ENCODE measurements at places on chromosomes 16 and 17.

DNA sequence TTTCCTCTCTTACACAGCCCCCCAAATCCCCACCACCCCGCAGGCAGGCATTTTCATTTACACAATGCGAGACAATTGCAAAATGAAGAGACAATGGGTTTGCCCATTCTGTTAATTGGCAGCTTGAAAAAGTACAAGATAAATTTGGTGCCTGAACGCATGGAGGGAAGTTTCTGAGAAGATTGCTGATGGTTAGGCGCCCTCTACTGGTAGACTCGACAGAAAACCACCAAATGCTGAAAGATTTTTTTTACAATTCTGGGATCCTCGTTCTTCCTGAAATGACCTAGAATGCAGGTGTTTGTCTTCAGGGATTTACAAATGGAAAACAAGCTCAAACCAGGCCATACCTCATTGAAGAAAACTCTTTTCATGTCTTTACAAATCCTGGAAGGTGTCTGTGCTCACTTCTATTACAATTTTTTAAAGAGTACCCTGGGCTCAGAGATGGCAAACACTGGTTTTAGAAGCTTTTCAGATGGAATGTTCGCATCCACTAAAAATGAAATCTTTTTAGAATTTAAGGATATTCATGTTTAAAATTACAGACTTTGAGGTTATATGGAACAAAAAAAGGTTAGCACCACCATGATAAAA lies 338.5 kb downstream of the PMP22 start:
- peak; percentile 25 for DNase-seq

- DNase-seq: no peak
These were observed 29.0 kb downstream of the IL21R start for GRCh38 chr16:27430923-27431484.

DNA sequence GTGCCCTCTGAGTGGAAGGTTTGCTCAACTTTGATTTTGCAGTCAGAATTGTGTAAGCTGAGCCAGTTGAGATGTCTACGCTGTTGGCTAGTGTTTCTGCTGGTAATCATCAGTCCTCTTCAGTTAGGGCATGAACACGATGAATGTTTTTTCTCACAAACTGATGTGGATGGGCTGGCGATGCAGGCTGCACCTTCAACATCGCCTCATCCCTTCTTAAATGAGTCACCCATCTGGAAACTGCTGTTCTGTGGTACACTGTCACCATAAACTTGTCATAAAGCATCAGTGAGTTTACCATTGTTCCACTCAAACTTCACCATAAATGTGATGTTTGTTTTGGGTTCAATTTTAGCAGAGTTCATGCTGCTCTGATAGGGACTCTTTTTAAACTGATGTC lies 8.4 kb downstream of the C16orf95 start:
- DNase-seq: no peak

- DNase-seq: no peak
These were observed 28.4 kb upstream of the ZFPM1 start for GRCh38 chr16:88424587-88425235.

GRCh38 chr17:73611630-73612029 lies 32.6 kb downstream of the SDK2 start:
- no peak for DNase-seq

DNA sequence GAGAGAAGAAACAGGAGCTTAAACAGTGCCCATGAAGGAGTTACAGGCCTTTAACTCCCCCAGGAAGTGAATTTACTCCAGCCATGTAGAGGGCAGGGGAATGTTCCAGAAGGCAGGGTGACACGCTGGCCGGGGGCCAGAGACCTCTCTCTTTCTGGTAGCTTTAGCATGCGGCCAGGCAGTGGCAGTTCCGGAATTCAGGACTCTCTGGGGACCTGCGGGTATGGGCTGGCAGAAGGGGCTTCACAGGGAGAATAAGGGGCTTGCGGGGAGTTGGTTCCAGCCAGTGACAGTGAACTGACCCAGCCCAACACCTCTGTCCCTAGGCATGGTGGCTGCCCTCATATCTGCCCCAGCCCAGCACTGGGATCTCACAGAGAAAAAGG lies 40.0 kb downstream of the MYH3 start:
- no peak for DNase-seq

DNA sequence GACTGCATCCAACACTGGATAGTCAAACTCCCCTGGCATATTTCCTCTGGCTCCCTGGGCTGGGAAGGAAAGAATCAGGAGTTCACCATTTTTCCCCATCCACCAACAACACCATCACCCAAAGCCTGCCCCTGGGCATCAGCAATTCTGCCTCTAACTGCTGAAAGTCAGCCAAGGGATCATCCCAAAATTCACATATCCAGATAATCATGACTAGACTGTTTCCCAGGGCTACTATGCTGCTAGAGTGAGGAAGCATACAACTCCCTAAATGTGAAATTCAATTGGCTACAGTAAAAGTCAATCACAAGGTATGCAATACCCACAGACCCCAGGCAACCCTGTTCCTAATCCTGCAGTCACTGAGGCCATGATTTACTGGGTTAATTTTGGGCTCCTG lies 230.6 kb downstream of the C16orf95 start:
- DNase-seq: no peak

DNA sequence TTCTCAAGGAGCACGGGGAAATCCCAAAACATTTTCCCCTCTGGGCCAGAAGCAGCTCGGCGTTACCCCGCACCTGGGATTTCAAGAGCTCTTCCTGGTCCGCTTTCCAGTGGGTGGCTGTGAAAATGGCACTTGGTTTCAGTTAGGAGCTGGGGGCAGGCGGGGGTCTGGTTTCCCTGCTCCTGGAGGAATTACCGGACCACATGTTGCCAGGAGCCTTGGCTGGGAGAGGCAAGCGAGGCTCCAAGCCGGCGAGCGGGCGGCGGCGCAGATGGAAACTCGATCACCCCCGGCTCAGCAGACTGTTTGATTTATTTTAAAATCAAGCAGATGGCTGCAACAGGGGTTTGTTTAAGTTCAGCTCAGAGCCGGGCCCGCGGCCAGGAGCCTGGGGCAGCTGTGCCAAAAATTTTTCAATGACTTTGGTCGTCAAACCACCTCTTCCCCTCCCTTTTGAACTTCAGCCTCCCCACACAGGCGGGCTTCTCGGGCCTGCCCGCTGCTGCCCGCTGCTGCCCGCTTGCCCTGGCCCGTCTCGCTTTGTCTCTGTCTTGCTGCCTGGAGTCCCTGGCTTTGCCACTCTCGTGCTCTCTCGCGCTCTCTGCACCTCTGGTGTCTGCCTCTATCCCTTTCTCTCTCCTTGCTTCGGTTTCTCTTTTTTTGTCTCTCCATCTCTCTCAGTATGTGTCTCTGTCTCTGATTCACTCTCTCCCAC lies 108.0 kb upstream of the CIBAR2 start:
- DNase-seq: no peak

GRCh38 chr17:34739386-34739785 lies 160.0 kb downstream of the TMEM132E start:
- no peak for DNase-seq

GRCh38 chr16:27468941-27469531 lies 67.1 kb downstream of the IL21R start:
- DNase-seq: no peak

DNA sequence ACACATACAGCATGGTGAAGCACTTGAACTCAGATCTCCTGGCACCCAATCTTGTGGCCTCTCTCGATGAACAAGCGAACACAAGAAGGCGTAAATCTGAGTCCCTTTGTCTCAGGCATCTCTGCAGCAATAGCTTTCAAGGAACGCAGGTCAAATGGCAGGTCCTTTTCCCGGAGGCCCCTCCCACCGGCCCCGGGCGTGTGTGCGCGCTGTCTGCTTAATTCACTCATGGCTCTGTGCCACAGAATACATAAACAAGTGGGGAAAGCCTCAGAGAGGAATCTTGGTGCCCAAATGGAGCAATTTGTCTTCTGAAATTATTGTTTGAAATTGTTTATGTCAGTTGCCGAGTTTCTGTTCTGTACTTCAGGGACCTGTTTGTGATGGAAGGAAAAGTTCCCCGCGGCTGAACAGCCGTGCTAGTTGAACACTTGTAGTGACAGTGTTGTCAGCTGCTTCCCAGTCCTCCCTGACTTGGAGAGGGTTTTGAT lies 14.8 kb downstream of the MYOCD start:
- DNase-seq: no peak

DNA sequence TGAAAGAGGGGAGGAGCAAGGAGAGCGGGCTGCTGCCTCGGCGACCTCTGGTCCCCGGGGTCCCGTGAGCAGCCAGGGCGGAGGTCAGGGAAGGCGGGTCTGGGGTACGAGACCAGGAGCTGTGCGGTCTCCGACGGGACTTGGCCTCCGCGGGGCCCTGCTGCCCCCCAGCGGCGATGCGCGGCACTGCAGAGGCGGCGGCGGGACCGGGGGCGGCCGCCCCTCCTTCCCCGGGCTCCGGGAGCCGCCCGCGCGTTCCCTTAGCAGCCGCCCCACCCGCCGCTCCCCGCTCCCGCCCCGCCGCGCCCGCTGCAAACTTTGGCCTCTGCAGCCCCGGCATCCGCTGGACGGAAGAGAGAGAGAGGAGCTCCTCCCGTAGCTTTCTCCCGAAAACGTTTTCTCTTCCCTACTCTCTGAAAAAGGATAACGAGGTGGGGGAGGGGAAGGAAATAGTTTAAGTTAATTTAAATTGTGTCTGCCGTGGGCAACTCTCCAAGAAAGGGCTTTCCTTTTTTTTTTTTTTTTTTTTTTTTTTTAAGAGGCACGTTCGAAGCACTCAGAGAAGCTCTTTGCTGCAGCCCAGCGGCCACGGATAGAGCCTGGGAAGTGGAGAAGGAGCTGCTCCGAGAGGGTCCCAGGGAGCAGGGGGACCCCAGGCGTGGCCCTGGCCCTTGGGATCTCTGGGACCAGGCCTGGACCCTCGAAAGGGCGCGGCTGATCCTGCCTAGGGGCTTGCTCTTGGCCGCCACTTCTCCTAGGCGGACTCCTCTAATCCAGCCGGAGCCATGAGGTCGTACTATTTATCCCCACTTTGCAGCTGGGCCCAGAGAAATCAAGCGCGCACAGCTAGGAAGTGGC lies 43.2 kb downstream of the C16orf82 start:
- peak; percentile 69 for DNase-seq

GRCh38 chr17:57253362-57254065 lies 2.8 kb upstream of the MSI2 start:
- DNase-seq: no peak

DNA sequence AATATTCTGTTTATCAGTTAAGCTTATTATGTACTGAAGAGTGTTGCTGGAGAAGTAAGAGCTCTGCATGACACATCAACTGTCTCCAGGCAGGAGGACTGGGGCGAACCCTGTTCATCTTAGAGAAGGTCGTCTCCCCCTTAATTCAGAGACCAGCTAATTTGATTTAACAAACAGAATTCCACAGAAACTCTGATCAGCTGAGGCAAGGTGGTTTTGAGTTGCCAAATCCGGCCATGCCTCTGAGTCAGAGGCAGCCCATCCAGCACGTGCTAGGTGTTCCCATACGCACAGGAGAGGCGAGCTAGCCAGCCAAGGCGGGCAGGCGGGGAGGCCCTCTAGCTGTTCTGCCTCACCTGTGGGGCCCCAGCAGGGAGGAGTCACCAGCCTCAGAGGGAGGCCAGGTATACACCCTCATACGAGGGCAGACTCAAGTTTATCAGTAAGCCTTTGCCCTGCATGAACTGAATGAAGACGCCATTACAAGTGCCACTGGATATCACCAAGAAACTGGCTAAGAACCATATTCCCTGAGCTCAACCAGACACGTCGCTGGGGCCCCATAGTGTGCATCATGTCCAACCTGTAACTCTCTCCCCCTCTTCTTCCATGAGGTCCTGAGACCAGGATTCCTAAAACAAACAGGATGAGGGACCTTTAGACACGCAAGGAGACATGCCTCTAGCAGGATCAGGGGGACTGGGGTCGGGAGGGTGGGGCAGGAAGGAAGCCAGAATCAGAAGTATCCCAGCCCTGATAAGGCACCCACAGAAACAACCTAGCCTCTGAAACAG lies 25.7 kb downstream of the STAT5A start:
- DNase-seq: no peak

GRCh38 chr17:36824678-36825101 lies 112.6 kb upstream of the LHX1 start:
- no peak for DNase-seq

DNA sequence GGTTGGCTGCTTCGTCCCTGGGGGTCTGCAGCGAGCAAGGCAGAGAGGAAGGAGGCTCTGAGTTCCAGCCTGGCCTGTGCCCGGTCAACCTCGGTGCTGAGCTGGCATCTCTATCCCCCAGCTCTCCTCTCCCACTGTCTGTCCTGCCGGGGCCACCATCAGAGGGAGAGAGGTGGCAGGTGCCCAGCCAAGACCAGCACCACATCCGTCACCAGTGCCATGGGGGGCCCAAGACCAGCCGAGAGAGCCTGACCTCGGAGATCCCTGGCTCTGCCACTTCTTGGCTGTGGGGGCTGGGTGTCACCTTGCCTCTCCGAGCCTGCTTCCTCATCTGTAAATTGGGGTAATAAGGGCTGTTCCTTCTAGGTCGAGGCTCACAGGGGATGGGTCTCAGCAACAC lies 560 bp upstream of the P2RX1 start:
- DNase-seq: no peak

Data from activated CD8-positive, alpha-beta memory T cell treated with anti-CD3 and anti-CD28 coated beads for 1 hour (primary cell).